ENCODE measurements at places on chromosomes 4 and X.

- DNase-seq = no peak
Observed at GRCh38 chr4:103018391-103019307, 856 bp downstream of the SLC9B1 start.

DNA sequence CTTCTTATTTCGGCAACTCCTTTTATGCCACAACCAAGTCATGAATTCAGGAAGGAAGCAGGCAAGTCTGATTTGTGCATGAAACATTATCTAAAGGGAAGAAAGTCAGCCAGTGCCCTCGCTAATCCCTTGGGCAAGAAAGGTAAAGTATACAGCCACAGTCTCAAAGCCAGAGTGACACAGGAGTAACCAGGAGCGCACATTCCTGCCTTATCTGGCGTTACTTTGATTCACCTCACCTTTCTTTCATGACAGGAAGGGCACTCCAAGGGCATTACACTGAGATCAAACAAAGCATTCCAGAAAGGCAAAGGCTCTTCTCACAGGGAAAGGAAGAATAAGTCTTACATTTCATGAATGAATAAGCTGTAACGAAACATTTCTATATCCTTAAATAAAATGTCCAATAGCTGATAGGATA lies 38.8 kb downstream of the FAT1 start:
- no peak for DNase-seq

DNA sequence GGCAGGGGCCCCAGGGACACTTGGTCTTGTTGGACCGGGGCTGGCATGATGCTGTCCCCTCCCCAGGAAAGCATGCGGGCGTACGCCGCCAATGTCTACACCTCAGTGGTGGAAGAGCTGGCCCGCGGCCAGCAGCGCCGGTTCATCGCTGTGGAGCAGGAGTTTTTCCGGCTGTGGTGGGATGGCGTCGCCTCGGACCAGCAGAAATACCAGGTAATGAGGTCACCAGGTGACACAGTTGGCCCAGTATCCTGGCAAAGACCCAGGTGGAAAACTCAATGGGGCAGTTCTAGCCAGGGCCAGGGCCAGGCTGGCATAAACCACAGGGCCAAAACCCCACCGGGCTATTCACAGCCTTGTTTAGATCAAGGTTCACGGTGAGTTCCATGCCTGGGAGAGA lies 1.5 kb downstream of the MAN2B2 start:
- no peak for DNase-seq

DNA sequence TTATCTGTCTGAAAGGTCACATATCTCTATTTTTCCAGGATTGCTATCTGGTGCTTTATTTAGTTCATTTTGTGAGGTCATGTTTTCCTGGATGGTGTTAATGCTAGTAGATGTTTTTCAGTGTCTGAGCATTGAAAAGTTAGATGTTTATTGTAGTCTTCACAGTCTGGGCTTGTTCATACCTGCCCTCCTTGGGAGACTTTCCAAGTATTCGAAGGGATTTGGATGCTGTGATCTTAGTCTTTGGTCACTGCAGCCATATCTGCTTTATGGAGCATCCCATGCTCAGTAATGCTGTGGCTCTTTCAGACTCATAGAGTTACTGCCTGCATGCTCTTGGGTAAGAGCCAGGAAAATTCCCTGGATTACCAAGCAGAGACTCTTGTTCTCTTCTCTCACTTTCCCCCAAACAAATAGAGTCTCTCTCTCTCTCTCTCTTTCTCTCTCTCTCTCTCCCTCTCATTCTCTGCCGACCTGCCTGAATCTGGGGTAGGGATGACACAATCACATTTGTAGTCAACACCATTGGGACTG lies 130.0 kb downstream of the AR start:
- no peak for DNase-seq

- DNase-seq = no peak
Observed at GRCh38 chrX:151982222-151982621, 7.7 kb upstream of the GABRE start.

DNA sequence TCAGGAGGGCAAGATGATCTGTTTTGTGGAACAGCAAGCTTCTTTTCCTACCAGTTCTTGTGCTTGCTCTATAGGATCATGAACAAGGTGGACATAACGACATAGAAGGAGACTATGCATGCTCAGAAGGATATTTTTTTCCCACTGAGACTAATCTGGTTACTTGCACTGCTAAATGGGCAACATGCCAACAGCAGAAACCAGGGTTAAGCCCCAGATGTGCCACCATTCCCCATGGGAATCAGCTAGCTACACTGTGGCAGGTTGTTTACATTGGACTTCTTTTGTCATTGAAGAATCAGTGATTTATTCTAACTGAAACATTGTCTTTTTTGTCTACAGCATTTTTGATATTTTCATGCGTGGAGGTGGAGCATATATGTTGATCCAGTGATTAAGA lies 165.6 kb downstream of the C4orf33 start:
- DNase-seq = no peak

GRCh38 chr4:14631806-14632440 lies 370.4 kb upstream of the CPEB2 start:
- DNase-seq = no peak

DNA sequence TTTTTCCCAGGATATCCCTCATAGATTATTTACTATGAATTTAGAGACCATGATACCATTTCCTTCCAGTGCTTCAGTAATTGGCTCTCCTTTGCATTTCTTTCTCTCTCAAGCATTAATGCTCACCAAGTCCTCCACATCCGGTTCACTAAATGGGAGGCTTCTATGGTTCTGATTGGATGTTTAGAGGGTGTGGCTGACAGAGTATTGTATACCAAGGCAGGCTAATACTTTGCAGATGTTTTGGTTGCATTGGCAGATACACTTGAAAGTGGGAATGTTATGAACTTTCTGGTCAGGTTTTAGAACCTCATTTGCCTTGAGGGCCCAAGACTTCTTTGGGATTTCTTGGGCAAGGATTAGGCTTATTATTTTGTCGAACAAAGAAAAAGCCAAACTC lies 24.2 kb downstream of the CBLL2 start:
- DNase-seq = no peak

GRCh38 chr4:28686618-28687017 lies 1826.0 kb downstream of the STIM2 start:
- DNase-seq = no peak

GRCh38 chr4:152063621-152064240 lies 302.9 kb upstream of the GATB start:
- DNase-seq = no peak

GRCh38 chr4:27066591-27066990 lies 205.9 kb downstream of the STIM2 start:
- DNase-seq = no peak

GRCh38 chr4:142405695-142406498 lies 440.2 kb downstream of the INPP4B start:
- no peak for DNase-seq

DNA sequence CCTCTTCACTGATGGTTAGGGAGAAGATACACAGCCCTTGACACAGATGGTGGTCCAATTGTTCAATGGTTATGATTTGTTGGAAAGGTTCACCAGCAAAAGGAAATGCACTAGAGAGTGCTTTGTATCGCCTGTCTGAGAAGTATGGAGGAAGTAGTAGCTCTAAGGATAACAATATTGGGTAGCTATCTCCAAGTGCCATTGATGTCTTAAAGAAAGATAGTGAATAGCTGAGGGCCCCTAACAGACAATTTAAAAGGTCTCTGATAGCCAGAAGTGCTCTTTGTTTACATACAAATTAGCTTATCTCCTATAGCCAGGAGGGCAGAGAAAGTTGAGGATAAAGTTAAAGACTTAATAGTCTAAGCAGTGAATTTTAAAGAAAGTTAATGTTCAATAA lies 33.9 kb upstream of the BLTP1 start:
- DNase-seq = no peak

GRCh38 chrX:44400588-44400987 lies 57.1 kb upstream of the EFHC2 start:
- DNase-seq = no peak

GRCh38 chrX:122219226-122219625 lies 964.9 kb upstream of the GRIA3 start:
- no peak for DNase-seq

GRCh38 chr4:158327525-158327924 lies 117.2 kb downstream of the TMEM144 start:
- DNase-seq = no peak
